ACHN (cell line): ENCODE measurements at places on chromosomes 12 and 14.

GRCh38 chr12:6653987-6654386 is 6.8 kb upstream of the ACRBP start:
- no peak for DNase-seq

DNA sequence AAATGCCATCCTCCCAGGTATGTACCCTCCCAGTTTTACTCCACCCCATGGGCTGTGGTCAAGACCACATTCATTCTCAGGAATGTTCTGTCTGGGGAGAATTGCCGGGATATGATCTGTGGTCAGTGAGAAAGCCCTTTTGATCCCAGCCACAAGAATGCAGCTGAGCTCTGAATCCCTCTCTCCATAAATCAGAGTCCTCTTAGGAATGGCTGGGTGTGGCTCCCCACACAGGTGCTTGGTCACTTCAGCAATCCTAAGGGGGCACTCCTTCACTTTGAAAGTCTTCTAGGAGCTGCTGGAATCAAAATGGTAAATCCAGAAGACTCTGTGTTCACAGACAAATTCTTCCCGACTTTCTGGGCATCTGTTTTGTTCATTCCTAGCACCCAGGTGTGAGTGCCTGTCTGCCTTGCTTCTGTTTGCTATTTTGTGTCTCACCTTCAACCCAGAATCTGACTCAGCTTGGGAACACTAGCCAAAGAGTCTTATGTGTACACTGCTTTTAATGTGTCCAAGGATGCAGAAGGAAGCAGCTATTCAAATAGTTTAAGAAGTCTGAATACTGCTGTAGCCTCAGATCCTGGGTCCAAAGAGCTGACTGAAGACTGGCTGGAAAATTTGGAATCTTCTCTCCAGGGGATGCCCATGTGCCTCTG is 144.6 kb upstream of the CDKN3 start:
- peak; percentile 89 for DNase-seq

DNA sequence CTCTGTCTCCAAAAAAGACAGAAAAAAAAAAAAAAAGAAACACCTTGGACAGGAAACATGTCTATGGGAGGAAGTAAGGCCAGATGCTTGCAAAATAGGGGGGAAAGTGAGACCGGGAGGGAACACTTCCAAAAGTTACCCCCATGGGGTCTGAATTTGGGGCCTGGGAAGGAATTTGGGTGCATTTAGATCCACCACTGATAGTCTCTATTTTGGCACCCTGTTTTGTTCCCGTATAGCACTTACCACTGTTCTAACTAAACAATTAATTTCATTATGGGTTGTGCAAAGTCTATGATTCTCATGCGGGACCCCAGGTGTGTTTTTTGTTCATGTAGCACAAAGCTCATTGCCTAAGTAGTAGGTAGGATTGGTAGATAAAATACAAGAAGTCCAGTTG is 1.4 kb upstream of the MLEC start:
- no peak for DNase-seq

- DNase-seq, result no peak
These were observed 1.5 kb downstream of the SLC7A8 start for GRCh38 chr14:23181946-23182345.

DNA sequence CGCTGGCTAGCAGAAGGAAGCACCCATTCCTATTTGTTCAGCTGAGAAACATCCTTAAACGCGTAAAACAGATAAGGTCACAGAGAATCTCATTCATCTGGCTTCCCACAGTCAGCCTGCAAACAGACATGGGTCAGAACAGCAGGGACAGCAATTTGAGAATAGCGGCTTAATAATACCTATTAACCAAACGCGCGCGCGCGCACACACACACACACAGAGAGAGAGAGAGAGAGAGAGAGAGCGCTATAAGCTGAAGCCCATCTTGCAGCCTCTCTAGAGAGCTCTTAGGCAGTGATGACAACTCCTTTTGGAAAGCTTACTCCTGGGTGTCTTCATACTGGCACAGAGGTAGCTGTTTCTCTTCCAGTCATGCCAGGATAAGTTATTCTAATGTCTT is 26.4 kb downstream of the TMEM132D start:
- DNase-seq, result no peak

GRCh38 chr12:90833228-90833627 is 121.7 kb downstream of the CCER1 start:
- DNase-seq, result no peak

DNA sequence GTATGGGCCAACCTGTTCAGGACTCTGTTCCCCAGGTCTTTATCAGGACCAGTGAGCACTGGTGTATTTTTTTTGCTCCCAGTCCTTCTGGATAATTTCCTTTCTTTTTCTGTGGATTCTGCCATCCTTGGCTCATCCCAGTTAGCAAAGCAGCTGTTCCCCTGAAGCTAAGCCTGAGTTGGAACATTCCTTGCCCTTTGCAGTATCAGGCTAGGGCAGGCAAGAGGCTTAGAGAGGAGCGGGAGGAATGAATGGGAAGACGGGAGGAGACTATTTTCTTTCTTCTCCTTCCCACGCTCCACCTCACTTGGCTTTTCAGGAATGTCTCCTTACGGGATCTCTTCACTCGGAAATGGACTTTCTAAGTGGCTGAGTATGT is 29.2 kb downstream of the ERG28 start:
- no peak for DNase-seq
